Mucosa of descending colon (tissue), 3 donors: ENCODE measurements at places on chromosomes 7 and 10. TPM values are rescaled to one million over a fixed set of nuclear protein-coding genes. Genes with fewer than 3 reads are reported as not detected.

DNA sequence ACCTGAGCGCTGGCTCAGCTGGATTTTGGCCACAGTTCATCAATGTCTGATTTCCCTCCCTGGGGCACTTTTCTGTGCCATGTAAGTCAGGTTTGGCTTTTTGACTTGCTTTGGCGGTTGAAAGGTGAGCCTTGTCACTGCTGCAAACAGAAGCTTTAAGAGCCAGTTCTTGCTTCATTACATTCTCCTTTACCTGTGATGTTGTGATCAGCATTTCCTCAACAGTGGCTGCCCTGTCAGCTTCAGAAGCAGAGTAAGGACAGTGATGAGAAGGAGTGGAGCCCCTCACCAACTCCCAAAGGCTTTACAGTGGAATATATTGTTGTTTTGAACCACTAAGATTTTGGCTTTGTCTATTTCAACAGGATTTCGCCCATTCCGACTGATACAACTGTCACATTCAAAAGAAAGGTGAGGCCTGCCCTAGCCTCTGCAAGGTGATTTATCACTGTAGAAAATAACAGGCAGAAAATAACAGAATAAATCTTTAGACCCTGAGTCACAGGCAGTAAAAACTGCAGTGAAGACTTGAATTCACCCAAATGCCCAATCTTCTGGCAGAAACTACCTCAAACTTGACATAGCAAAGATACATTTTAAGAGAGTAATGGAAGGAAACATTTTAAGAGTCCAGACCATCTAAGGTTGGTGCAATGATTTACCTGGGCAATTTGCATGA, 13.3 kb upstream of the DKK1 start:
- DNase-seq = no peak

EPO gene
- total RNA-seq = not detected

DNA sequence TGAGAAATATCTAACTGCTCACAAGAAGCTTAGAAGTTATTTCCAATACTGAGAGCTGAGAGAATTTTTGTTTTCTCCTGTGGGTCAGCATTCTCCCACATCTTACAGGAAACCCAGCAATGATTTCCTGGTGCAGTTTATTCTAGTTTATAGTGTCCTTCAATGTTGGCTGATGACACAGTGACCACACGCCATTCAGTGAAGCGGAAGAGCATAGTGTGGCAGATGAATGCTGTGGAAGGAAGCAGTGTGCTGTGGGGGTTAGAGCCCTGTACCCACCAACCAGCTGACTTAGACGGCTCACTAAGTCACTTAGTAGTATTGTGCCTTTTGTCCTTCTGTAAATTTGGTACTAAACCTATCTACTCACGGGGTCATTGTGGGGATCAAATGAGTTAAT, 1.4 kb upstream of the TMEM26 start:
- DNase-seq = no peak

GARS1 gene
- 55.0 TPM for total RNA-seq

DNA sequence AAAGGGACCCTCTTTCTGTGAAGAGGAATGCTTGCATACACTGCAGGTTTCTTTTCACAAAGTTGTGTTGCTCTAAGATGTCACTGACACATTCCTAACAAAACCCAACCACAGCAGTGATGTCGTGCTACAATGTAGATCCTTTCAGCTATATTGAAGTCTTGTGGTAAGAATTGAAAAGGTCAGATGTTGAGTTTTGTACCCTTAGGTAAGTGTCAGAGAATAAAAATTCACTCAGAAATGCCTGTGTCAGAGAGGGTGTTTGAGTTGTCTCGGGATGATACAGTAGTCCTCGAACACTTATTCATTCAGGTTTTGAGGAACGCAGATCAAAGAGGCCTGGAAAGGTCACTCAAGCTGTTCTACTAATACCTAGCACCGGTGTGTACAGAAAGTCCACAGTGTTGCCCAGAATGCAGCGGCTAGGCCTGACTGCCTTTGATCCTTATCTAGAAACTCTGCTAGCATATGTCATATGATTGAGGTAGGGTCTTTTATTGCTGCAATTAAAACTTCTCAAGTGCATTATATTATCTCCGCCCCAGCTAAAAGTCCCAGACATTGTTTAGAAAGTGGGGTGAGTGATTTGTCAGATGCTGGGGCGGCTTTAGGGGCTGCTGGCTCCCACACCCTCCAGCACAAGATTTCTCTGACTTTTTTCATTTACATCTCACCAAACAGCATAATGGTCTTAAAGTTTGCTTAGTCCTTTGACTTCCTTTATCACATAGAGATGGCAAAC, 26.0 kb downstream of the RNF32 start:
- no peak for DNase-seq

ANK3 gene
- total RNA-seq = 74.0 TPM

- no peak for DNase-seq
Measured at GRCh38 chr10:132368881-132369635, 27.9 kb upstream of the PWWP2B start.

DNA sequence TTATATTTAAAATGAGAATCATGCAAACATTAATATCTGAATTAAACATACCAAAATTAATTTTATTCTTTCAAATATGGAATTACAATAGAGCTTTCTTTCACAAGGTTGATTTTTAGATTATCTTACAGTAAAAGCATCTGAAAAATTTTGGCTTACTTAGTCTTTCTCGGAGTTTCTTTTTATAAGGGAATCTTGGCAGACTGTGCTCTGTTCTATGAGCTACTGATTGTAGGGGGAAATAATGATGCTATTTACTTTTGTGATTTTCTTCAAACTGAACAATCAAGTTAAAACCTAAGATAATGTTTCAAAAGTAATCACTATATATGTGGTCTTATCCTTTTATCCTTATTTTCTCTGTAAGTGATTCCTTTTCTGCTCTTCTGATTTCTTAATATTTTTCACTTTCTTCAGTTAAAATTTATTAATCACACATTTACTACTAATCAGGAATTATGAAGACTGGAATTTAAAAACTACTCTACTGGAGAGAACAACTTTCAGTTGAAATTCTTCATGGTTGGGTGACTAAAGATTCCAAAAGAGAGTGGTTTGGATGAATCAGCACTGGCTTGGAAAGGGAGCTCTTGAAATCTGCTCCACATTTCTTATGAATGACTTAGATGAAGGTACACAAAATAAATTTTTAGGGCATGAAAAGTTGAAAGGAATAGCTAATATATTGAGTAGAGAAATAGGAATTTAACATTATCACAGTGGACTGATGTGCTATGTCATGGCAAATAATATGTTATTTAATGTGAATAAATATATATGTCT, 103.9 kb downstream of the PPP1R9A start:
- no peak for DNase-seq
